Stimulated activated CD8-positive, alpha-beta memory T cell treated with anti-CD3 and anti-CD28 coated beads, Interleukin-4, amount 100 ng/mL, for 4 hours (primary cell): ENCODE measurements at places on chromosomes 5 and 9.
A peak's percentile ranks its signal among the peaks of the same experiment; 100 is the strongest.

GRCh38 chr9:114827641-114828302 lies 21.9 kb upstream of the TNFSF15 start:
- no peak for DNase-seq

DNA sequence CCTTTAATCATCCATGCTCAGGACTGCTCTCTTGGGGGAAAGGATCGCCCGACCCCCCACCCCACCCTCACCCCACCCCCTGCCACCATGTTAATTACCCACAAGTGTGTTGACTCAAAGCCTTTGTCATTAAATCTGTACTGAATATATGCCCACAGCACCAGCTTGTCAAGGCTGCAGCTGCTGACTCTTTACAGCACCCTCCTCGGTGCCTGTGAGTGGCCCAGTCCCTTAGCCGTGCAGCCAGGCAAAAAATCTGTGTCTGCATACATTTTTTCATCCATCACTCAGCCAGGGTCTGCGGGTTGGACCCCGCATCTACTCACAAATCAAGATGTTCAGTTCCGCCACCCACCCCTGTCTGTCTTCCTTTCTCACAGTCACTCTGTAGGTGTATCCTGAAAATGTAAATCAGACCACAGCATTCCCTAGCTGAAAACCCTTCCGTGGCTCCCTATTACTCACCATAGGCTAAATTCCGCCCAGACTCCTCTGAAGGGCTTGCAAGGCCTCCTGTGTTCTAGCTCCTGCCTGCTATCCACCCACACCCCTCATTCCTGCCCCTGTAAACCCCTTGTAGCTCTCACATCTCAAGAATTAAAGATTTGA lies 53.7 kb upstream of the KCNIP1 start:
- DNase-seq: no peak

DNA sequence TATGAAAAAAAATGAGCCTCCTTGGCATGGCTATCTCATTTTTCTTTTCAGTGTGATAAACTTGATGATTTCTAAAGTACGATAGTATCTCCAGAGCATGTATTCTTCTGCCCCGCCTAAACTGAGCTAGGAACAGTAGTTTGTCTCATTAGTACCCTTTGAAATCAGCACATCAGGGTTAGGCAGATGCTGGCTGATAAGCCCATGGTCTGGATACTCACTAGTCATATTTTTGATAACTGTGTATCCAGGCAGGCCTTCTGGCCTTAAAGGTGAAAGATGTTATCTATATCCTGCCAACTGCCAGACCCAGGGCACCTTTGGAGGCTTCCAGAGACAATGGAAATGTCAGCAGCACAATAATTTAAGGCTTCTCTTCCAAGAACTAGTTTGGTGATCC lies 103.8 kb downstream of the GIN1 start:
- DNase-seq: no peak

DNA sequence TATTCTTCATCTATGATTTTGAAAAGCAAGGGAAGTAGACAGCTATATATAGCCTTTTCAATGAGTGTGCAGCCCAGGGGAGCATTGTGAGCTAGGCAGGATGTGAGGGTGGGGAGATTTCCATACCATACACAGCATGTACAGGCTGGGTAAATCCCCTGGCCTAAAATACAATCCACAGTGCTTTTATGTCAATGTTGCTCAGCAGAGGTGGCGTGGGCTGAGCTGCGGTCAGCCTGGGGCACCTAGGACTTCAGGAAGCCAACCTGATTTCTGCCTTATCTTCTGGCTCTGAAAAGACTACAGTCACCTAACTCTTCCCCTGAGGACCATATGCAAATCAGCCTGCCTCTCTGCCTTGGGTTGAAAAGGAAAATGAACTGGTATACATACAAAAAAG lies 6.3 kb upstream of the GARIN3 start:
- peak; percentile 84 for DNase-seq

GRCh38 chr5:36373527-36374086 lies 71.9 kb upstream of the RANBP3L start:
- DNase-seq: no peak

DNA sequence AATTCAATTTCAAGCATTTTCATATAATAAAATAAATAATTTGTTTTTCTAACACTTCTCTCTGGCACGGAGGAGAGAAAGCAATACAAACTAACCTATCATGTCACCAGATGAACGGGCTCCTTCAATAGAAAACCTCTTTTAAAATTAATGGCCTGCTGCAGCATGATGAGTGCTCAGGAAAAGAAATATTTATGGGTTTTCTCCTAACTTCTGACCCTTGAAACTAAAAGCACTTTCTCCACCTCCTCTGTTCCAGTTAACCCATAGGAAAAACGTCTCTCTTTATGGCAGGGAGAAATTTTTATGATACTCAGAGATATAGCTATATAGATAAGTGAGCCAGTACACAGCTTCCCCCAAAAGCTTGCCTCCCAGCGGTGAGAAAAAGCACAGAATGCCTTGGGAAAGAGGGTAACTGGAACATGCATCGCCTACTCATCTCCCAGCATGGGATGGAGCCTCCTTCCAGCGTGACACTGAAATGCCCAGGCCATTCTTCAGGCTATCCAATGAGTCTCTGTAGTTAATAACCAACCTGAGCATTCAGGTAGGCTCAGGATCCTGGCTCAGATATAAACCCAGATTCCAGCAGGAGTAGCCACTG lies 963.0 kb upstream of the DMAC1 start:
- no peak for DNase-seq
